H1 (cell line): ENCODE measurements at places on chromosomes 7 and 10. TPM values are rescaled to one million over a fixed set of nuclear protein-coding genes. Genes with fewer than 3 reads are reported as not detected.

The EBF3 gene
- total RNA-seq = 0.26 and 0.38 TPM in 2 replicates

The PTPN20 gene
- not detected in 2 replicates for total RNA-seq

The SCART1 gene
- 0.10 and 0.19 TPM in 2 replicates for total RNA-seq

The OGDH gene
- total RNA-seq = 89.1 and 91.6 TPM in 2 replicates

DNA sequence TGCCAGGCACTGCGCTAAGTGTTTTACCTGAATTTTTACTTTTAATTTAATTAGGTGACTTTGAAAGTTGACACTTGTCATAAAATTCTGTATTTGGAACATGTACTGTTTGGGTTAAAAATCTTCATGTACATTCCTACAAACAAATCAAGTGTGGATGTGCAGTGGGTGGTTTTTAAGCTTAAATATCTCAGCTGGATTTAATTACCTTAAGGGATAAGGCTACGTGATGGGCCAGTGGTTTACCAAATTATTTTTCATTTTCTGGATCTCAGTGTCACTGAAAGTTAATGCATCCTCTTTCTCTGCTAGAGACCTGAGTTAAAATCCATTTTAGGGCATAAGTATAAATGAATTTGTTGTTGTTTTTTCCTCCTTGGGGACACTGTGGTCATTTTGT, 51.1 kb downstream of the EXOC4 start:
- DNase-seq = no peak

DNA sequence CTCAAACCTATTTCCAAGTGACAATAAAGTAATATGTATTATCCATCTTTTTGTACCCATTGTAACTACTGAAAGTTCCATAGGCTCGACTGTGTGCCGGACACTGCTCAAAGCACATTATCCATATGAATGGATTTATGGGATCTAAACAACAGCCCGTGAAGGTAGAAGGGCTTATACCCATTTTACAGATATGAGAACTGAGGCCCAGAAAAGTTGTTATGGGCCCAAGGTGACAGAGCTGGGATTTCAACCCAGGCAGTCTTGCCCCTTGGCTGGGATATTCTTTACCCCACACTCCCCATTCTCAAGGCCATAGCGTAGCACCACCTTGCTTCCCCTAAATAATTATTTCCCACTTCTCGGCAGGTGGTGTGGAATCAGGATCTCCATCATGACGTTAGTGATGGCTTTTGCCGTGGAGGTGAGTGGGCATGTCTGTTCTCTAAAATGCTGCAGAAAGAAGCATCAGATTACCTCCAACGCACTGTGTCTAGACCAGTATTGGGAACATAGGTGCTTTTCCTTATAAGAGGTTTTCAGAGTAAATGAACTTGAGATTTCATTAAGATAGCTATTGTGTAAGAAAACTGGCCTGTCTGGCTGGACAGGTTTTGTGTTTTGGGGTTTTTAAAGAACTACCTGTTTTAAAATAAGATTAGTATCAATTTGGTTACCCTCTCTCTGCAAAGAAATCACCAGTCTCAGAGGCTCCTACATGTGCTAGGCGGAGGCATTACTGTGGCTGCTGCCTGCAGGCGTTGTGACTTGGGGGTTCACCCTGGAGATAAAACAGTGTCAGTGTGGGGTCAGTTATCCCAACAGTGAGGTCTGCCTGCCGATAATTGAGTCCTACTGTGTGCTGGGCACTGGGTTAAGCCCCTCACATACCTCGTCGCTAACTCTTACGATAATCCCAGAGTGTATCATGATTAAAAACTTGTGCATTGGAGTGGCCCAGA, 85.1 kb upstream of the SDK1 start:
- DNase-seq = no peak

DNA sequence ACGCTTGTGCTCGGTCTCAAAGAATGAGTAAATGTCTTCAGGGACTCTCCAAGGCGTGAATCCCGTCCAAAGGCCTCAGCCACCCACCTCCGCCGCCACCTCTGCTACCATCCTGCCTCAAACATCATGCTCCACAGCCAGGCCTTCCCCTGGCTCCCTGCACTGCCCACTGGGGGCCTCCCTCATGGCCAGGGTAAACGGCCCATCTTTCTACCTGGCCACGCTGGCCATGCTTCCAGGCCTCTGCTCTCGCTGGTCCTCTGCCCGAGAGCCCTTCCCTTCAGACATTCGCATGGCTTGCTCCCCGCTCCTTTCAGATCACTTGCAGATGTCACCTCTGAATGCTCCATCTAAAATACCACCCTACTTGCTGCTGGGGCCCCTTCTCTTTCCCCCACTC, 40.2 kb downstream of the ZNF783 start:
- DNase-seq = no peak

DNA sequence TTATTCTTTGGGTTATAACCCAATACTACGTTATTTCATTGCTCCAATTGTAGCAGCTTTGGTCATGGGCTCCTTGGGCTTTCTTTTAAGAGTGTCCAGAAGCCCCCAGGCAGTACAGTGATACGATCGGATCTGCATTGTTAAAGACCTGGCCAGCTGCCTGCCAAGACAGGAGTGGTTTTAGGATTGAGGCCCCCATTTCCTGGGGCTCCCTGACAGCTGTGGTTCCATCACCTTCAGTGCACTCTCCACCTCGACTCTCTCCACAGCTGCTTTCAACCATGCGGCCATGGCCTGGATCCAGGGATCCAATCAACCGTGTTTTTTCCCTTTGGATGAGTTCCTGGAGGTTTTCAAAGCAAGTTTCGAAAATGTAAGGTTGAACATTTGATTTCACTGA, 123.4 kb upstream of the BTBD16 start:
- no peak for DNase-seq
